ENCODE measurements at places on chromosomes 2 and 18.

- DNase-seq: no peak
Observed at GRCh38 chr18:74368901-74369705, 53.5 kb downstream of the C18orf63 start.

GRCh38 chr2:169767243-169767888 lies 31.3 kb upstream of the SSB start:
- peak; percentile 48 for DNase-seq

DNA sequence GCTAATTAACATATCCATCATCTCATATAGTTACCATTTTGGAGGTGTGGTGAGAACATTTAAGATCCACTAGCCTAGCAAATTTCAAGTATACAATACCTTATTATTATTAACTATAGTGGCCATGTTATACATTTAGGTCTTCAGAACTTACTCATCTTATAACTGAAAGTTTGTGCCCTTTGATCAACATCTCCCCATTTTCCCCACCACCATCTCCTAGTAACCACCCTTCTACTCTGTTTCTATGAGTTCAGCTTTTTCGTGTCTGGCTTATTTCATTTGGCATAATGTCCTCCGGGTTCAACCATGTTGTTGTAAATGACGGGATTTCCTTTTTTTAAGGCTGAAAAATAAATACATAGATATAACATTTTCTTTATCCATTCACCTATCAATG lies 15.9 kb downstream of the NEURL3 start:
- DNase-seq: no peak

GRCh38 chr2:47274054-47274782 lies 119.1 kb upstream of the STPG4 start:
- DNase-seq: no peak

- DNase-seq: no peak
Observed at GRCh38 chr2:98294711-98295110, 51.5 kb upstream of the CNGA3 start.

- DNase-seq: no peak
Observed at GRCh38 chr2:30694286-30695055, 112.8 kb downstream of the CAPN13 start.

DNA sequence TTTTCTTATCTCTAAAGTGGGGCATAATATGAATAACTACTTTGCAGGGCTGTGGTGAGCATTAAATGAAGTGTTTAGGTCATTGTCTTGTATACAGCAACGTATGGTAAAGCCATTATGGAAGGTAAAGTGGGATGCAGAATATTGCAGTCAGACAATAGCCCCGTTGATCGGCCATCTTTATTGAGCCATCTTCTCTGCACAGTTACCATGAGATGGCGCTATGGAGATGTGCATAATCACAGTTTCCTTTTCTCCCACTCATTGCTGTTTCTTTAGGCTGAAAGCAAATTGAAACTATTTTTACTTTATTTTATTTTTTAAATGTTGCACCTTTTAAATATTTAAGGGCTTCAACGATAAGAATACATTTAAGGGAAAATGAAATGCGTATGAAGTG lies 108.9 kb downstream of the THSD7B start:
- no peak for DNase-seq

- DNase-seq: no peak
Observed at GRCh38 chr2:167509586-167509985, 621.3 kb downstream of the XIRP2 start.

- no peak for DNase-seq
Observed at GRCh38 chr2:207362716-207363115, 167.0 kb upstream of the CREB1 start.

DNA sequence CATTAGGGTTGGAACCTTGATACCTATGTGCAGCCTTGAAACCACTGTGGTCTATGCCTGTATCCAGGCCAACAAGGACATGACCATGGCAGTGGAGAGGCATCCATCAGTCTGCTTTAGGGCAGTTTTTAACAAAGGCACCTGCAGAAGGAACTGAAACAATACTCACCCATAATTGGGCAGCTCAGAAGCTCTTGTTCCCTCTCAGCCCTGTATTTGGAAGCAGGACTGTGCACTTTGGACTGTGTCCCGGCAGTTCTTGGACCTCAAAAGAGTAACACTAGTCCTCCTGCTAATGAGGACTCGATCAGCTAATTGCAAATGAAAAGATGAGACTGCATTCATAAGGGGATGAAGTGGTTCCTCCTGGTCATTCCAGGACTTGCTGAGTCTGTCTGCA lies 500.2 kb upstream of the TNP1 start:
- no peak for DNase-seq

DNA sequence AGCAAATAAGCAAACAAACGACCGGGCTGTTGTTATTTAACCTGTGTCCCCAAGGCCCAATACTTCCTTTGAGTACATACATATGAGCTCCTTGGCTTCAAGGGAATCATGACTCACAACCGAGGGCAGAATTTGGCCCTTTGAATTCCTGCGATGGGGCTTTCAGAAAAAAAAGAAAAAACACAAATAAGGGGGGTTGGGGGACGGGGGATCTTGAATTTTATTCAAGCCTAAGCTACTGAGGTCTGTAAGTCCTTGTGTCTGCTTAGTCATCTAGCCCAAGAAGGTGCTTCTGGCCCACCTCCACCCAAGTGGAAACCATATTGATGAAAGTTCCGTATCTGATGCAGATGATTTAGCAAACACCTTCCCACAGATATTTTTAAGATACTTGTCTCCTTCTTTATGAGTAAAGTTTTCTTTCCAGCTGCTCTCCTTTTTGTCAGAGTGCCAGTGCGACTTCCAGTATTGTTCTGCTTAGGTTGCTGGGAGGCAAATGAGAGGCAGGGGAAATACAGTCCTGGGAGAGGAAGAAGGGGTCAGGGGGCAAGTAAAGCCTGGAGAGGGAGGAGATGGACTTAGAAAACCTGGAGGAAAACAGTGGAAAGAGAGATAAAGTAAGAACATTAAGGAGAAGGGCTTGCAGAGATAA lies 169.6 kb downstream of the ZEB2 start:
- no peak for DNase-seq

GRCh38 chr2:44886414-44886813 lies 55.1 kb upstream of the SIX3 start:
- no peak for DNase-seq

DNA sequence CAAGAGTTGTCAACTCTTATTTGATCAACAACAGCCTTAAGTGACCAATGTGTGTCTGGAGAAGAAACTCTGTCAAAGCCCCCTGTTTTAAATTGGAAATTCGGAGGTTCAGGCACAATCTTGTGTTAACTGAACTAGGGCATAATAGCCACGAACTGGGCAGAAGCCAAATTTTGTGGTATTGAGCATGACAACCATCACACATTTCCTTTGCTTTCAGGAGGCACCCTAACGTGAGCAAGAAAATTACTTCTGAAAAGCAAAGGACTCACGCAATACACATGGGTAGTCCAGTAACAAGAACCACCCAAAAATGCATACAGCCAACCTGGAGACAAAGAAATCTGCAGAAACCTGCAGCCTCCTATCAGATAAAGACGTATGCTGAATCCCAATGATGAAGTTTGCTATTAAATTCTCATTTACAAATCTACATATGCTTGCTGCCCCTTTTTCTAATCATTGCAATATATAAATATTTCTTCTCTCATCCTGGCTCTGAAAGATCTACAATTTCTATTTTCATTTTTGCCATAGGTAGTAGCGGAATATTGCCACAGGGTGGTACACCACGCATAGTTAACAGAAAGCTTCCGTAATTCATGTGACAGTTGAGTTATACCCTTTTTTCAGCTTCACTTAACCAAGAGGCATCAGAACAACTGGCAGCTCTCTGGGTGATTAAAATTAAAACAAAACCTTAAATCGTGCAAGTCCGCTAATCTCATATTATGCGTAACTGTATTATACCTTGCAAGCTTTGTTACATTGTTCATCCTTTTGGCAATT lies 495.8 kb downstream of the NRXN1 start:
- DNase-seq: no peak

Data from omental fat pad (tissue), 4 donors.